Activated CD4-positive, alpha-beta T cell treated with anti-CD3 and anti-CD28 coated beads, Interleukin-2, amount 10 ng/mL, durations not matched to agents 7 days and 5 days (primary cell): ENCODE measurements at places on chromosomes 13 and 19. TPM values are rescaled to one million over a fixed set of nuclear protein-coding genes. Genes with fewer than 3 reads are reported as not detected.

The CACNG8 gene
- total RNA-seq: not detected

The TLE6 gene
- 1.2 TPM for total RNA-seq

The ZNF540 gene
- total RNA-seq: 1.8 TPM

The ZNF829 gene
- 7.3 TPM for total RNA-seq

The KLK1 gene
- total RNA-seq: 1.1 TPM

The IZUMO2 gene
- not detected for total RNA-seq

The ZNF682 gene
- 9.1 TPM for total RNA-seq

The OR7C2 gene
- not detected for total RNA-seq

The C19orf67 gene
- not detected for total RNA-seq

The TYK2 gene
- total RNA-seq: 251 TPM

The TUBA3C gene
- not detected for total RNA-seq
